ENCODE measurements at places on chromosomes 7 and 10.
A peak's percentile ranks its signal among the peaks of the same experiment; 100 is the strongest.

DNA sequence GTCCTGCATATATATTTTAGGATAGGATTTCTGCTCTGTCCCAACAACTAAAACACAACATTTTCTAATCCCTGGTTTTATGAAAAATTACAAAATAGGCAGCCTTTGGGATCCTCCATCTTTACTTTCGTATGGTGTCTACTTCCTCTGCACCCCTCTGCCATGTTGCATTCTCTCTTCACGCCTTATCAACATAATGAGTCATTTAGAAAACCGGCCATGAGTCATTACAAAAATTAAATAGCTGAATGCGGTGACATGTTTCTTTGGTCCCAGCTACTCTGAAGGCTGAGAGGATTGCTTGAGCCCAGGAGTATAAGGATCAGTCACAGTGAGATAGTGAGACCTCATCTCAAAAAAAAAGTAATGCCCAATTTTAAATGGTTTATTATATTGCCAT is 148.1 kb upstream of the CELF2 start:
- no peak for DNase-seq

DNA sequence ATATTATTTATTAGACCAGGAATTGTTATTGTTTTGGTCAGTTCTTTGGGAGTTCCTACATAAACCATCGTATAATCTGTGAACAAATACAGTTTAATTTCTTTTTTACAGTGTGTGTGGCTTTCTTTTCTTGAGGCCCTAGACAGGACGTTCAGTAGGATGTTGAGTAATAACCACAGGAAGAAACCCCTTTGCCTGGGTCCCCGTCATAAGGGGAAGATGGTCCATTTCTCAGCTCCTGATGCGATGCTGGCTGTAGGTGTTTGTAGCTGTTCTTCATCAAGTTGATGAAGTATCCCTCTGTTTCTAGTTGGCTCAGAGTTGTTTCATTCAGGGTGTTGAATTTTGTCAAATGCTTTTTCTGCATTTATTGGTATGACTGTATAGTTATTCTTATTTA is 219.7 kb upstream of the ADARB2 start:
- DNase-seq, result no peak

- DNase-seq, result no peak
Observed at GRCh38 chr10:3548702-3549101, 236.3 kb downstream of the KLF6 start.

GRCh38 chr7:114590298-114590697 is 175.7 kb downstream of the FOXP2 start:
- no peak for DNase-seq

DNA sequence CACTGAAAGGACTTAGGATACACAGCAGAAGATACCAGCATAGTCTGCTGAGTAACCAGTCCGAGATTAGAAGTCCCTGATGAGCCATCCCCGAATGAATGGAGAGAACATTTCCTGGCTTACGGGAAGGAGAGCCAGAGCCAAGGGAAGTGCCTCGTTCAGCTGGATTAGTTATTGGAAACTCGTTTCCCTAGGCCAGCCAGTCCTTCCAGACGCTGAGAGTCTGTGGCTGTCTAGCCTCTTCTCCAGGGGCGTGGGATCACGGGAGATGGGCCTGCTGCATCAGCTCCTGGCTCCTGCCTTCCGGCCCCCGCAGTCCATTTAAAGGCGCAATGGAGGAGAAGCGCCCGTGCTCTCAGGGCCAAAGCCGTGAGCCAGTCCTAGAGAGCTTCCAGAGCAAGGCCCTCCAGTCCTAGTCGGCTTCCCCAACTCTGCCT is 712.8 kb downstream of the PARD3 start:
- no peak for DNase-seq

DNA sequence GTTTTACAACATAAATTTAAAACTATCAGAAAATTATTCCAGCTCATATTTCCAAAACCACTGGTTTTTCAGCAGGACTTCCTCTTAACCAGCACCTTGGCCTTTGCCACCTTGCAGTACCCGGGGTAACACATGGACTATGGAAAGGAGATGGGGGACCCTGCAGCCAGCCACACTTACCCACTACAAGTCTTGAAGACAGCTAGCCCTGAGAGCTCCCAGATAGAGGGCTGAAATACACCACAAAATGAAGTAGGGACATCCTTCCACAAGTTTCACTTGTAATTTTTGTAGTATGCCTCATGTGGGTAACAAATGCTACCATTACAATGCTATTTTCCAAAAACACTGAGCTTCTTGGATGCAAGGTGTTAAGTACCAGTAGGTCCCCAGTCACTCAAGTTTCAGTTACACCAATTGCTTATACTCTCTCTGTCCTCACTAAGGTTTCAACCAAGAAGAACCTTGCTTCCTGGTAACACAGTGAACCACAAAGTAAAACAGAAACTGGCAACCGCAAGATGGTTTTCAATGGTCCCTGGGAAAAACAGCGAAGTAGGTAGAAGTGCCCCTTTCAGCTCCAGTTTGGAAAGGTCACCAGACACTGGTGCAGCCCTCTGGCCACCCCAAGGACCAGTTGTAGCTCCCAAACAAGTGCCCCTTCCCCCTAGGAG is 110.9 kb downstream of the SGMS1 start:
- DNase-seq, result no peak

DNA sequence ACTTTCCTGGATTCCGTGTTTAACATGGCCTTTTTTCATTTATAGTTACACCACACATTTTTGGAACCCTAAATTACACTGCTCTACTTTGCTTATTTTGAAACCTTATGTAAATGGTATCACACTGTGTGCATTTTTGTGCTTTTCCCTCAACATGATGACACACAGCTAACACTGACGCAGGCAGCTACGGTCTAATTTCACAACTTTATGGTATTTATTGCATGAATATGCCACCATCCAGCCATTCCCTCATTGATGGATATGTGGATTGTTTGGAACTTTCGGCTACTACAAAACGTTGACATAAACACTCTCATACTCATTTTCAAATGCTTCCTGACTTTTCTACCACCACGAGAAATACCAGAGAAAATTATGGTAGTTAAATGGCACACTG is 6.9 kb downstream of the PAPOLB start:
- no peak for DNase-seq

DNA sequence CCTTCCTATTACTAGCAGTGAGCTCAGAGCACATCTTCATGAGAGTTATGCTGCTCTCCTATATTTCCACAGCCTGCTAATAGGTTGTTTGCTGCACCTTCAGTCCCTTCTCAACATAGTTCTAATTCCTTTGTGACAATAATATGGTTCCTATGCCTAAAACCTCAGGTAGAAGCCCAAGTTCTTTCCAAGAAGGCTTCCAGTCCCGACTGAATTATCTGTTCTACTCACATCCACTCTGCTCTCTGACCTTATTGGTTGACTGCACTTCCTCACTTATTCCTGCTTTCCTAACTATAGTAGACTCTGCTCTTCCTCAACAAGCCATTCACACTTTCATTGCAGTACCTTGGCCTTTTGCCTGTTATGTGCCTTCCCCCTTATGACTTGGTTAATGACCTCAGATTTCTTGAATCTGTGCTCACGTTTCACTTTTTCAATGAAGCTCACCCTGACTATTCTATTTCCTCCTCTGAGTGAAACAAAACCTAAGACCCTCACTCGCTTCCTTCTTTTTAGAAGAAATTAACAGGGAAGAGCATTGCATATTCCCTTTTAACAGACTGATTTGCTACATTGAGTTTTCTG is 132.7 kb downstream of the MDFIC start:
- DNase-seq, result no peak

- no peak for DNase-seq
Observed at GRCh38 chr10:50619882-50620281, 3.9 kb downstream of the SGMS1 start.

GRCh38 chr10:29914986-29915785 is 144.2 kb downstream of the JCAD start:
- no peak for DNase-seq

- no peak for DNase-seq
Observed at GRCh38 chr7:56256108-56256507, 139.9 kb upstream of the NUPR2 start.

DNA sequence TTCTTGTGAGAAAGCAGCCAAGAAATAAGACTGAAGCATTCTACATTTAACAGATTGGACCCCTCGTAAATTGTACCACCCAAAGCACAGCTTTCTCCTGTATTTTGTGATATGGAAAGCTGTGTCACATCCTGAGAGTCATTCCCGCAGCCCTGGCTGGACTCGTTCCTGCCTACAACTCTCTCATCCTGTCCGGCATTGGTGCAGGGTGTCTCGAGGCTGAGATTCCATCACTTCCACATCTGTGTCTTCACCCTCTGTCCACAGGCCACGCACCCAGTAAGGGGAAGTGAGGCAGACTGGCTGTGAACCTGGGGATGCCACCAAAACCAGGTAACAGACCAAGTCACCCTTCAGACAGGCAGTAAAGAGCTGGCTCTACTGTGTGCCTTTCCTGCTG is 146.2 kb upstream of the KLF6 start:
- DNase-seq, result no peak

GRCh38 chr10:78328592-78329404 is 295.1 kb downstream of the RPS24 start:
- DNase-seq, result no peak

DNA sequence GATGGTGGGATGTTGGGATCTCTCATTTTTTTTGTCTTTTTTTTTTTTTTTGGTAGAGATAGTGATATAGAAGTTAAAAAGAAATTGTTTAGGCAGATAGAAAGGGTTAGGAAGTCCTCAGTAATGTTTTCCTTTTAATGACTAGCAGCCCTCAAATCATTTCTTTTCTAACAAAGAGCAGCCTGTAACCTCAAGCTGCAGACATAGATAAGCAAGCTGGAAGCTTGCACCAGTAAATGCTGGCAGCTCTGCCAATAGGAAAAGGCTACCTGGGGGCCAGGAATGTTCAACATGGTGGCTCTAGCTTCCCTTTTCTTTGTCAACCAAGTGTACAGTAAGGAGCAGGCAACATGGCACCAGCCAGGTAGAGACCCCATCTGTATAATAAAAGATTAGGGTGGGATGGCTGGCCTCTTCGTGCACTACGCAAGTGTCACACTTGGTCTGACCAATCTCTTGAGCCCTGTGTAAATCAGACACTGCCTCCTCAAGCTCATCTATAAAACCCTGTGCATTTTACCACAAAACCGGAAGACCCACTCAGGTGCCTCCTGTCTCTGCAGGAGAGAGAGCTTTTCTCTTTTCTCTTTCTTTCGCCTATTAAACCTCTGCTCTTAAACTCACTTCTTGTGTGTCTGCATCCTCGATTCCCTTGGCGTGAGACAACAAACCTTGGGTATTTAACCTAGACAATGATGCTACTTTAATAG is 212.9 kb downstream of the SNX10 start:
- no peak for DNase-seq

DNA sequence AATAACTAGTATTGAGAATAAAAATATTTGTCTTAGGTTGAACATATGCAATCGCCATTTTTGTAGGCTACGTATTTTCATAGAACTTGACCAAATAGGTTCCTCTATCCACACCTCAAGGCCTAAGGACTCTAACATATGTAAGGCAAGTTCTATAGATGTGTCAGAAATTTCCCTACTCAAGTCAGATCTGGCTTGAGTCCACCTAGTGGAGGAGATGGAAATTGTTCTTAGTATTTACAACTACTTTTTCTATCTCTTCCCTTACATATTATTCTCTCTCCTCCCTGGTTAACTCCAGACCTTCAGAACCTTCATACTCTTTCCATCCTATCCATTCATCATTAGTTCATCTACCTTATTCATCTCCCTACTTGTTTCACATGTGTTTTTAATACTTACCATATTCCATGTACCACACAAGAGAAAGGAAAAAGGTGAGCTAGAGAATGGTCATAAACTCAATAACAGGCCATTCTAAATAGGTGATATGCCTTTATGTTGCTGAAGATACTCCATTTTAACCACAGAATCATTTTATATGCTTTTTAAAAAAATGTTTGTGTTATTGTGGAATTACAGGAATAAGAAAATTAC is 174.5 kb upstream of the HDAC9 start:
- DNase-seq, result peak; percentile 17

GRCh38 chr7:45975847-45976484 is 54.9 kb upstream of the IGFBP3 start:
- no peak for DNase-seq

DNA sequence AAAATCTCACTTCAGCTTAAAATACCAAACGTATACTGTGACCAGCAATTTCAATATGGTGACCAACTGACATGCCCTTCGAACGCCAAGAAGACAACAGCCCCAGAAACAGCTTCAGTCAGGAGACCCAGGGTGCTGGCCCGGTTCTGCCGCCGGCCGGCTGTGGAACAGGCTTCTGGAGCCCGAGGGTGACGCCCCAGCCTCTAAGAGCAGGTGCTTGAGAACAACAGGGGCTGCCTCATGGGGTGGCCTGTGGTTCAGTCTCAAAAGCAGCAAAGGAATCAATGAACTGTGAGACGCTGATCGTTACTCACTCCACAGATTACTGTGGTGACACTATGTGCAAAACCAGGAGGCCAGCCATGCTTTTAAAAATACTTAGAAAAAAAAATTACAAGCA is 17.3 kb downstream of the GPER1 start:
- DNase-seq, result no peak

- no peak for DNase-seq
Observed at GRCh38 chr10:6543431-6544005, 36.6 kb downstream of the PRKCQ start.

DNA sequence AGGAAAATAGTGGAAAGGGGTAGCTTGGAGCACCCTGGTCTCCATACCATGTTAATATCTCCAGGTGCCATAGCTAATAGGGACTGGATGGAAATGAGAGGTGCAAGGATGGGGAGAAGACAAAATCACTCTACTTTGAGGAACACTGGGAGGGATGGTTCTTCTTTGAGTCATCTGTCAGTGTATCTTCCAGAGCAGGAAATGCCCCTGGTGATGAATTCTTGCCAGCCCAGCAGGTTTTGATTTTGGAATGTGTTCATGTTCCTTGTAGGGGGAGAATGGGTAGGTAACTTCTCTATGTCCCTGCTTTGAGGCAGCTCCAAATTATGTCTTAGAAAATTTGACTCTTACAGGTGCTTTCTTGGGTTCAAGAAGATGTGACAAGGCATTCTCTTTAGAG is 177.0 kb upstream of the GLI3 start:
- DNase-seq, result no peak

- no peak for DNase-seq
Observed at GRCh38 chr10:106534441-106534840, 630.1 kb downstream of the SORCS1 start.

- DNase-seq, result no peak
Observed at GRCh38 chr7:110943701-110944345, 147.1 kb upstream of the LRRN3 start.

DNA sequence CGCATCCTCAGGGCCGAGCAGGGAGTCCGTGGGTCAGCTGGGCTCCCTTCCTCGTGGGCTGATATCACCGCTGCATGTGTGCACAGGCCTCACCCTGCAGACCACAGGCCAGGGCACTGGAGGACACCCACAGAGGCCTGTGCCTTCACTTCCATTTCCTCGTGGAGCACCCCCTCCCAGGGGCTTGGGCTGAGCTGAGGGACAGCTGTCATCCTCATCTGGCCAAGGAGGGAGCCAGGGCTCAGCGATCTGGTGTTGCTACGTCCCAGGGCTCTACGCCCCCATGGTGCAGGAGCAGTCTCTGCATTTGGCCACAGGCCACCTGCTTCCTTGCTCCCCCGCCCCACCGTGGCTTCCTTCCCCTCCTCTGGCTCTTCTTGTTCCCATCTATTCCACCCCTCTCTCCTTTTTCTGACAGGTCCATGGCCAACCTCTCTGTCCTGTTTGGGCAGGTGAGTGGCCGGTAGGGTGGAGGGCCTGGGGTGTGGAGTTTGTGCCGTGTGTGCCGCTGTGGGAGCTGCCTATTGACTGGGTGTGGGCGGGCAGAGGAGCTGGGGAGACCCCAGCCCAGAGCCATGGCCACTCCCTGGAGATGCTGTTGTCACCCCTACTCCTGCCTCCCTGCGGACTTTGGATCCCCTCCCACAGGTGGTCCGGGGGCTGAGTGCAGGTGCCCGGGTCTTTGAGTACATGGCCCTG is 8.3 kb upstream of the ASIC3 start:
- no peak for DNase-seq

- DNase-seq, result peak; percentile 54
Observed at GRCh38 chr7:128035712-128036111, 4.5 kb upstream of the LRRC4 start.

Measured in HEK293T (cell line).